ENCODE measurements at places on chromosomes 1 and 21.

DNA sequence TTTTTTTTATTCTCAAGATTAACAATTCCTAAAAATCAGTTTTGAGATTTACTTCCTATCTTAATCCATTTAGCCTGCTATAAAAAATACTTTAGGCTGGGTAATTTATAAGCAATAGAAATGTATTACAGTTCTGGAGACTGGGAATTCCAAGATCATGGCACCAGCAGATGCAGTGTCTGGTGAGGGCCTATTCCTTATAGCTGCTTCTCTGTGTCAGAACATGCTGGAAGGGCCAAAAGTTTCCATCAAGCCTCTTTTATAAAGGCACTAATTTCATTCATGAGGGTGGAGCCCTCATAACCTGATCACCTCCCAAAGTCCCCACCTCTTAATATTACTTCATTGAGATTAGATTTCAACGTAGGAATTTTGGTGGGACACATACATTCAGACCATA is 41.7 kb downstream of the RNF2 start:
- DNase-seq = no peak

GRCh38 chr1:32500387-32501209 is 35.7 kb downstream of the ZBTB8B start:
- DNase-seq = peak; percentile 65

DNA sequence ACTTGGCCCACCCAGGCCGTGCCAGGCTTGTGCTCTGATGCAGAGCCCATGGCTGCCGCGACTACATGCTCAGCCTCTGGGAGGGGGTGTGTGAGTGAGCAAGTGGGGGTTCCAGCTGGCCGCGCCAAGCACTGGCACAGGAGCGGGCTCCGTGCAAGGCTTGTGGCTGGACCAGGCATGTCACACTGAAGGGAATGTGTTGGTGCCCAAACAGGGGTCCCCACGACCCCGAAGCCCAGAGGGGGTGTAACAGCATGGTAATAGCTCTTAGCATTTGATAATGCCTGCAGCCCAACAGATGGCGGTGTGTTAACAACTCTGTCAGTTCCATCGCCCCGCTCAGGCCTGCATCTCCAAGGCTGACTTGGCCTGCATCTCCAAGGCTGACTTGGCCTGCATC is 38.3 kb upstream of the CD46 start:
- DNase-seq = no peak

- DNase-seq = no peak
These were observed 196.1 kb upstream of the CAMK1G start for GRCh38 chr1:209387271-209387968.

DNA sequence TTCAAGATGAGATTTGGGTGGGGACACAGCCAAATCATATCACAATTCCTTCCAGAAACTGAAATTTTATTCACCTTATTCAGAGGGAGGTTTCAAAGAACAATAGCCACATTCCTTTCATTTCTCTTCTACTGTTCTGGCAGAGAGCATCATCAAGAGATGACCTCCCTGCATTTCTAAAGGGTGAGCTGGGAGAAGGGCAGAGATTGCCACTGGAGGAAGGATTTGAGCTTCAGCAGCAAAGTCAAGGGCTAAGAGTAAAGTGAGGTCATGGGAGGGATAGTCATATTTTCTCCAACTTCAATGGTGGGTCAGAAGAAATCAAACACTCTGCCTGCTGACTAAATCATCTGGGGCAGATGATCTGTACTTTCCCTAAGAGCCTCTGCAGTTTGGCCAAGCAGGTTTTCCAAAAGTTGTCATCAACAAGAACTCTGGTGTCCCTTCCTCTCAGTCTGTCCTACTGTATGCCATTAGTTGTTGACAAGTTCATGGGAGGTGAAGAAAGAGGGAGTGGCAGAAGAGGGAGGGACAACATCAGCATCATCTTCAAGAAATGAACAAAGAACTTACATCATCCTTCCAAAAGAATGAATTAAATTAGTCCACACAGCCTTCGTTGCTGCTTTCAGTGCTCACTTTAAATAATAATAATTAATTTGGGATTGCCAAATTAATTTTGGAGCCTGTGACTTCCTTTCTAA is 298.3 kb downstream of the ASTN1 start:
- DNase-seq = no peak

GRCh38 chr1:45177452-45177851 is 29.0 kb downstream of the ZSWIM5 start:
- DNase-seq = no peak

- DNase-seq = no peak
These were observed 219.5 kb downstream of the HLX start for GRCh38 chr1:221098471-221099405.

GRCh38 chr1:56033321-56034037 is 545.9 kb downstream of the PLPP3 start:
- no peak for DNase-seq
